ENCODE measurements at places on chromosomes 1 and 21. TPM values are rescaled to one million over a fixed set of nuclear protein-coding genes. Genes with fewer than 3 reads are reported as not detected.

Gene SAMD11
- not detected for total RNA-seq

Gene HJV
- not detected for total RNA-seq

Gene MROH7
- not detected for total RNA-seq

Gene PCBP3
- not detected for total RNA-seq

Gene LMOD1
- total RNA-seq: not detected

Gene BARHL2
- total RNA-seq: not detected

Gene ZNF496
- total RNA-seq: 15.3 TPM

Gene ANXA9
- total RNA-seq: not detected

Gene CTSS
- 38.3 TPM for total RNA-seq

Gene NEK2
- total RNA-seq: 2.4 TPM

Gene ITLN2
- not detected for total RNA-seq

Gene CHODL
- under 0.01 TPM for total RNA-seq

Gene SPAG17
- total RNA-seq: not detected

Gene TFF2
- total RNA-seq: not detected

Gene NBPF8
- 3.2 TPM for total RNA-seq

Gene RUNX1
- 0.20 TPM for total RNA-seq

Gene LCE1D
- total RNA-seq: not detected

Gene SEC16B
- 0.22 TPM for total RNA-seq

Gene KRTAP21-2
- not detected for total RNA-seq

Gene TDRD10
- total RNA-seq: 5.0 TPM

Gene CCDC30
- total RNA-seq: 0.40 TPM

Gene GUCA2A
- not detected for total RNA-seq

Gene OR2T11
- not detected for total RNA-seq

Gene MYOC
- total RNA-seq: not detected

Gene RAB13
- 36.8 TPM for total RNA-seq

Gene TTC22
- total RNA-seq: not detected

Gene RGS13
- not detected for total RNA-seq

Gene C1orf94
- not detected for total RNA-seq

Gene GBP6
- total RNA-seq: not detected

Gene CD247
- total RNA-seq: not detected

Gene PTPN7
- total RNA-seq: not detected

Gene TMEM82
- not detected for total RNA-seq

Gene NMNAT1
- 13.3 TPM for total RNA-seq

Gene AJAP1
- not detected for total RNA-seq
